Adrenal gland (tissue), 19 donors: ENCODE measurements at places on chromosomes 12 and 14.

DNA sequence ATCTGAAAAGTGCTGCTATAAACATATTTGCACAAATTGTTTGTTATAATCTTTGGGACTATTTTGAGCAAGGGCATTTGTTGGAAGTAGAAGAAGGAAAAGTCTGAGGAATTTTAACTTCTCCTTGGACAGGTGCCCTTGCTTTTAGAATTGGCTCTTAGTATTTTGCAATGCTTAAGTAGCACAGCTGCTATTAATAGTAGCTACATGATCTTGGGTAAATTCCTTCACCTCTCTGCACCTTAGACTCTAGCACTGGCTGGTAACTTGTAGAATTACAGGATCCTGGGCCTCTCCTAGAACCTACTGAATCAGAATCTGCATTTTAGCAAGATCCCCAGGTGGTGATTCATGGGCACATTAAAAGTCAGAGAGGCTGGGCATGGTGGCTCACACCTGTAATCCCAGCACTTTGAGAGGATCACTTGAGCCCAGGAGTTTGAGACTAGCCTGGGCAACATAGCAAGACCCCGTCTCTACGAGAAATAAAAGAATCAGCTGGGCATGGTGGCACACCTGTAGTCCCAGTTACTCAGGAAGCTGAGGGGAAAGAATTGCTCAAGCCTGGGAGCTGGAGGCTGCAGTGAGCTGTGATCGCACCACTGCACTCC lies 10.8 kb upstream of the TMEM120B start:
- no peaks in the 10 kb centered on the region for H3K4me1 ChIP-seq
- H3K36me3 ChIP-seq = no peaks in the 10 kb centered on the region
- DNase-seq = no peak

DNA sequence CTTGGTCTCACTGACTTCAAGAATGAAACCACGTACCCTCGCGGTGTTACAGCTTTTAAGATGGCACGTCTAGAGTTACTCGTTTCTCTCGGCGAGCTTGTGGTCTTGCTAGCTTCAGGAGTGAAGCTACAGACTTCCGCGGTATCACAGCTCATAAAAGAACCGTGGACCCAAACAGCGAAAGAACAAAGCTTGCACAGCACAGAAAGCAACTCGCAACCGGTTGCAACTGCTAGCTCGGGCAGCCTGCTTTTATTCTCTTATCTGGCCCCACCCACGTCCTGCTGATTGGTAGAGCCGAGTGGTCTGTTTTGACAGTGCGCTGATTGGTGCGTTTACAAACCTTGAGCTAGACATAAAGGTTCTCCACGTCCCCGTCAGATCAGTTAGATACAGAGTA lies 4.2 kb upstream of the CLEC4C start:
- no peaks in the 10 kb centered on the region for H3K4me1 ChIP-seq
- DNase-seq = no peak
- no peak overlapping the region for H3K27ac ChIP-seq
- no peaks in the 10 kb centered on the region for H3K36me3 ChIP-seq
- no peaks in the 10 kb centered on the region for H3K27me3 ChIP-seq

DNA sequence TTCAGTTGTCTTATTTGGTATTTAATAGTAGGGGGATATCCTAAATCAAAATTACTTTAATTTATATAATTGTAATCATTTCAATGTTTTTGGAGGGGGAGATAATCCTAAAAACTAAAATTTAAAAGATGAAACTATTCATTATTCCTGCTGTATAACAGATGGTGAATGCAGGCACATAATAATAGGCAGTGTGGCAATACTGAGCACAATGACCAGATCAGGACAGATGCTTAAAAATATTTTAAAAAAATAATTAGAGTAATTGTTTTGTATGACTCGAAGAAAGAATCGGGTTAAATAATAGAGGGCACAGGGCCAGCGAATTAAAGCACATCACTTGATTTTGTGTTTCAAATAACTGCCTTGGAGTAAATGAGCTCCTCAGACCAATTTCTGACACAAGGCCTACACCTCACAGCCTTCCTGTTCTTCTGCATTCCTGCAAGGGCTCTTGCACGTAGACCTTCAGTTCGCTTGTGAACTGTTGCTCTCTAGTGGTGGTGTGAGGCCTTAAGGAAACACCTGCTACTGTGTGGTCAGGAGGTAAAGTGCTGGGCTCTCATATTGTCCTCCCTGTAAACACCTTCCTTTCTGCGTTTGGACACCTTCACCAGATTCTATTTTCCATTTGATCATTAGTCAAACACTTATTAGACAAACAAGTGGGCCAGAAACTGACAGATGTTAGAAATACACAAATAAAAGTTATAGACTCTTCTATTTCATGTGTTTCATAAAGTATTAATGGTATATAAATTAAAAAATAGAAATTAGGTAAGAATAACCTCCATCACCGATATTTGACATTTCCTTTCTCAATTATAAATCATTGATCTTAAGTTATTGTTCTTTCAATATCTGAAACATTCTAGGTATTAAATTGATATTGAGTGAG lies 29.3 kb upstream of the KLRF1 start:
- H3K27me3 ChIP-seq = no peaks in the 10 kb centered on the region
- no peaks in the 10 kb centered on the region for H3K4me1 ChIP-seq
- no peak for DNase-seq
- no peak overlapping the region for H3K4me3 ChIP-seq

GRCh38 chr12:30603129-30603528 lies 92.5 kb downstream of the IPO8 start:
- H3K27me3 ChIP-seq = no peaks in the 10 kb centered on the region
- no peak for DNase-seq
- H3K27ac ChIP-seq = no peak overlapping the region
- H3K36me3 ChIP-seq = no peaks in the 10 kb centered on the region
- no peak overlapping the region for H3K4me3 ChIP-seq
- H3K4me1 ChIP-seq = no peaks in the 10 kb centered on the region

GRCh38 chr12:99063182-99063581 lies 418.1 kb downstream of the APAF1 start:
- no peaks in the 10 kb centered on the region for H3K4me1 ChIP-seq
- no peak overlapping the region for H3K27ac ChIP-seq
- H3K27me3 ChIP-seq = no peaks in the 10 kb centered on the region
- no peak overlapping the region for H3K4me3 ChIP-seq
- no peak for DNase-seq

DNA sequence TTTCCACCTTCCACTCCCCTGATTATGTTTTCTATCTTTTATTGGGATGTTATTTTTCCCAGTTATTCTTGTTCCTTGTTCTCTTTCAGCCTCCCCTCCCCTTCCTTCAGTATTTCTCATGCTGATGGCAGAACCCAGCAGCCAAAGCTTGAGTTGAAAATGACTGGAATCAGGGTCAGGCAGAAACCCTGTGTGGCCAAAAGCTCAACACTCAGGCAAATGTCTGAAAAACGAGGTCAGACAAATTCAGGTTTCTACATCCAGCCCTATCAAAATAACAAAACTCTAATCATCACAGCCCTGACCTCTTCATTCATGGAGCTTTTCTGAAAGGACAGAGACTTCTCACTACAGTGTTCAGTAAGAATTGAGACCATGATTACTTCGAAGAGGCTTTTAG lies 134.6 kb downstream of the PTPRR start:
- no peak for DNase-seq
- H3K4me1 ChIP-seq = no peaks in the 10 kb centered on the region
- H3K4me3 ChIP-seq = no peak overlapping the region
- no peak overlapping the region for H3K27ac ChIP-seq

DNA sequence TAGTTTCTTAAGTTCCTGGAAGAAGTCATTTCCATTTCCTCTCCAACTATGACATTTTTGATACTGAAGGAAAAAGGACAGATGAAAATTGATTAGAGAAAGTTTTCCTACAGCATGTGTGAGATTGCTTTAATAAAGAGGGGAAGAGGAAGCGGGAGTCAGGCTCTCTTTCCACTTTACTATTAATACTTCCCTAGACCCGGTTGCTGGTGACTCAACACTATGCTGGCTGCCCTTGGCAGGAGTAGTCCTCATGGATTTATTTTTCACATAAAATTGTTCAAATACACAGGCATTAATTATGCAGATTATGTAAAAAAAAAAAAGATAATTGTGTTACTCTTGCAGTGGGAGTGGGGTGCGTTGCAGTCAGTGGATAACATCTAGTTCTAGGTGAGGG lies 293.4 kb downstream of the EGLN3 start:
- no peaks in the 10 kb centered on the region for H3K4me1 ChIP-seq
- DNase-seq = peak; percentile 32
- H3K4me3 ChIP-seq = no peak overlapping the region
- no peaks in the 10 kb centered on the region for H3K36me3 ChIP-seq
- H3K27me3 ChIP-seq = no peaks in the 10 kb centered on the region
- H3K27ac ChIP-seq = no peak overlapping the region

DNA sequence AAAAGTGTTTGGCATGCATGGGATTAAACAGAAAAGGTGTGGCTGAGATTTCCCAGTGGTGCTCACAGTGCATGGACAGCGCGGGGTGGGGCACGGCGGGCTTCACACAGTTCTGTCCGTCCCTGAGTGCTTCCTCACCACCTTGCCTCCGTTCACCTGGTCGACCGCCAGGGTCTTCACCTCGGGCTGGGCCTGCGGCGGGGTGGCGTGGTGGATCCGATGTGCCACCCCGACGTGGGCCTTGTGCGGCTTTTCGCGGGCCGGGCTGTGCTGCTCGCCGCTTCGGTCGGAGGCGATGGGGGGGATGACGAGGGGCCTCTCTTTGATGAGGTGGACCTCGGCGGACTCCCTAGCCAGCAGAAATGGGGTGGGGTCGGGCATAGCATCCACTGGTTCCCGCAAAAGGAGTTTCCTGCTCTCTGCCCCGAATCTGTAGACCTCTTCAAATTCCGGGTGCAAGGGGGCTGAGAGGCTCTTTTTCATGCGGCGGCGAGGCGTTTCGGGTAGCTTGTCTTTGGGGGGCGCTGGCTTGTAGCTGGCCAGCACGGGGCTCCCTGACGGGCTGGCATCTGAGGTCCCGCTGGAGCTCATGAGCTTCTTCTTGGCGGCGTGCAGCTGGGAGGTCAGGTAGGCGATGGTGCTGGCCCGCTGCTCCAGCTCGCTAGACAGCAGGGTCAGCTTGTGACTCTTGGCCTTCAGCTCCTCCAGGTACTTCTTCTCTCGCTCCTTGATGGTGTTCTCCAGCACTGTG lies 35.5 kb downstream of the CCDC92 start:
- H3K4me3 ChIP-seq = no peak overlapping the region
- H3K4me1 ChIP-seq = no peaks in the 10 kb centered on the region
- no peak for DNase-seq
- H3K27me3 ChIP-seq = no peaks in the 10 kb centered on the region
- H3K27ac ChIP-seq = no peak overlapping the region
- no peaks in the 10 kb centered on the region for H3K36me3 ChIP-seq

DNA sequence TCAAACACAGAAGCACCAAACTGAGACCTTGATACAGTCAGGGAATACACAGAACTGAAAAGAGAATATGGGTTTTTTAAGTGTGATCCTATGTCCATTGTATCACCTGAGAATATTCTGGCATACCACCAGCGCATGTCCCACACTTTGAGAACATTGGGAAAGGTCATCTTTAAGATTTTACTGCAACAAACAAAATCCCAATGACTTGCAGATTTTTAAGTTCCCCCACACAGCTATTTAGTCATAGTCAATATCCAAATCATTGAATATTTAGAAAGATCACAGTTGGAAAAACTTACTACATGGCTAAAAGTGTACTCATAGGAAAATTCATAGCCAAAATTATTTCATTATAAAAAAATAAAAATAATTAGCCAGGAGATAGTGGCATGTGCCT lies 54.5 kb downstream of the TRPV4 start:
- no peak overlapping the region for H3K4me3 ChIP-seq
- H3K4me1 ChIP-seq = peaks cover 5% of the 10 kb centered on the region
- H3K27me3 ChIP-seq = no peaks in the 10 kb centered on the region
- DNase-seq = no peak
- H3K36me3 ChIP-seq = no peaks in the 10 kb centered on the region

GRCh38 chr12:100075598-100075997 lies 67.1 kb downstream of the BLTP3B start:
- no peak overlapping the region for H3K27ac ChIP-seq
- H3K4me1 ChIP-seq = no peaks in the 10 kb centered on the region
- H3K4me3 ChIP-seq = no peak overlapping the region
- no peaks in the 10 kb centered on the region for H3K36me3 ChIP-seq

DNA sequence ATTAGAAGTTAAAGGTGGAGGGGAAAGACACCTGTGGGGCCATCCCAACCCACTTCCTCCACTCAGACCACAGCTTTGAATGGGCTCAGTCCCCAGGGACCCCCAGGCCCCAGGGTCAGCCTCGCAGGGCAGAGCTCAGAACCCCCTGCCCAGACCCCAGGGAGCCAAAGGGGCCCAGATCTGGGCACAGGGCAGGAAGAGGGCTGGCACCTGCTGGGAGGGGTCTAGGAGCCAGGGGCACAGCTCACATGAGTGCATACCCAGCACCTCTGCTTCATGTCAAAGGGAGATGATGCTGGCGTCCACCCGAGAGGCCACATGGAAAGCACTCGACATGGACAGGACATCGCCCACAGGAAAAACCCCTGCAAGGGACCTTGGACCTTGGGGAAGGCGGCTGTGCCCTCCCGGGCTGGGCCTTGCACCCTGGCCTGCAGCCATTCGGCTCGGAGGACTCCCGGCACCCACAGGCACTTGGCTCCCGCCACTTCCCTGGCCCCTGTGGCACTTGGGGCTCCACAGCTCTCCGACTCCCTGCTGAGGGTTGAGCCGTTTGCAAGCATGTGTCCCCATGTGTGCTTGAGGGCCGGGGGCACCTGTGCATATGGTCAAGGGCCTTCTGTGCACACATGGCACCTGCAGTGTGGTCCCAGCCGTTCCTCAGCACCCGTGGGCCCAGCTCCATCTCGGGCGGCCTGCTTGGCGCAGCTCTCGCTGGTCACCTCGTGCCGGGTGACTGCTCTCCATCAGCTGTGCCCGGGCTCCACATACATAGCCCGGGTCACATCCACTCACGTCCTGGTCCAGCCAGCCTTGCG lies 7.8 kb upstream of the AMN start:
- no peak overlapping the region for H3K4me3 ChIP-seq
- H3K4me1 ChIP-seq = no peaks in the 10 kb centered on the region
- no peak for DNase-seq
- H3K27ac ChIP-seq = no peak overlapping the region

GRCh38 chr14:38404616-38405015 lies 148.7 kb upstream of the CLEC14A start:
- H3K4me1 ChIP-seq = no peaks in the 10 kb centered on the region
- no peak overlapping the region for H3K4me3 ChIP-seq
- no peaks in the 10 kb centered on the region for H3K27me3 ChIP-seq
- no peaks in the 10 kb centered on the region for H3K36me3 ChIP-seq
- DNase-seq = no peak
